ENCODE measurements at places on chromosomes 7 and 10.

DNA sequence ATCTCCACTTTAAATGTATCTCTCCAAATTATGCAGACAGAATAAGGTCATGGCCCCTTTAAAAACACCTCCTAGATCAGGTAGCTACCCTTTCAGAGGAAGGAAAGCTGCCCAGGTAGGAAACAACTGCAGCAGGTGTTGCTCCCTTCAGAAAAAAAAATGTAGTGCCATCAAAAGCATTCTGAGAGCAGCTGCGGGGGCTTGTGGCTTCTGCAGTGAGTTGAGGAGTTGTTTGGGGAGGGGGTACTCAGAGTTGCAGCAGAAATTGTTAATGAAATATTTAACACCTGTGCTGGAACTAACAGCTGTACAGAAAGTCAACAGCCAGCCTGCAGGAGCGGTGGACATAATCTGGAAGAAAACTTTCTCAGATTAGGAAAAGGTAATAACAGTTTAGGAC, 24.0 kb downstream of the CDHR3 start:
- no peak for DNase-seq

DNA sequence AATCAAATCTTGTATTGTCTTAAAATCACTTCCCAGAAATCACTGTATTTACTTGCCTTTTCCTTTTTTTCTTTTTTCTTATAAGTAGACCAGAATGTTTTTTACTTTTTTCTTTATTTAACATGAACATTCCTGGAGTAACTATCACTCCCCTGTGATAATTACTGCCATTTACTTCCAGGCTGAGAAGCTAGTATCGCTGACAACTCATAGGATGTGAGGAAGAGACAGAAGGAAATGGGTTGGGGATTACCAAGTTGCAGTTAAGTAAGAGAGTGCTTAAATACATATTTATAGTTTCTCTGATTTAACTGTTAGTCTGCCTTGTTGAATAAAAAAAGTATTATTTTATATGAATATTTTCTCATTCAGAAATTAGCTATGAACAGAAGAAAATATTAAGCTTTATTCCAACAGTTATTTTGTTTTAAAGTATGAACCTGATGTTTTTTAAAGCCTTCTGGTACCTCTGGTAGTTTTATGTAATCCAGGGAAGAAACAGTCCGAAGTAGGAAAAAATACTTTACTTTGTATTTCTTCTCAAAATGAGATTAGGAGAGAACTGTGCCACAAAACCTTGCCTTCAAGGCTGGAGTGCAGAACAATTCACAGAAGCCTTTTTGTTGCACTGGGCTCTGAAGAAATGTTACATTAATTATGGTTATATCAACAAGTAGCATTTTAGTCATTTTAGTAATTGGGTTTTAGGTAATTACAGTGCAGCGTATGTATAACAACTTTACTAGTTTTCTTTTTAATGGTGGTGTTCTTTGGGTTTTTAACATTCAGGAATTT, 72.8 kb downstream of the SHOC2 start:
- DNase-seq: no peak

GRCh38 chr7:132733860-132734259, 157.6 kb upstream of the PLXNA4 start:
- DNase-seq: no peak

DNA sequence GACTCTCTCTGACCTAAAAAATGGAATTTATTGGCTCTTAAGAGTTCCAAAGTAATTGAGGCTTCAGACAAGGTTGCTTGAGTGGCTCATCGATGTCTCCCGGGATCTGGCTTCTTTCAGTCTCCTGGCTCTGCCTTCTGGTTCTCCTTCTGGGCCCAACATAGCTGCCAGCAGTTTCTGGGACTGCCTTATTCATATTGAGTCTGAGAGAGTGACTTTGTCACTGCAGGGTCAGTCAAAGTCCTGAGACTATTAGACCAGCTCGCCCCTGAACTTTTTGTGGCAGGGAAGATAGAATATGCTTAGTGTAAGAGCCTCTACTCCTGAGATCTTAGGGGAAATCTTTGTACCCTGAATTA, 94.0 kb downstream of the MMRN2 start:
- DNase-seq: no peak

GRCh38 chr7:158472596-158472995, 115.0 kb downstream of the PTPRN2 start:
- DNase-seq: no peak

DNA sequence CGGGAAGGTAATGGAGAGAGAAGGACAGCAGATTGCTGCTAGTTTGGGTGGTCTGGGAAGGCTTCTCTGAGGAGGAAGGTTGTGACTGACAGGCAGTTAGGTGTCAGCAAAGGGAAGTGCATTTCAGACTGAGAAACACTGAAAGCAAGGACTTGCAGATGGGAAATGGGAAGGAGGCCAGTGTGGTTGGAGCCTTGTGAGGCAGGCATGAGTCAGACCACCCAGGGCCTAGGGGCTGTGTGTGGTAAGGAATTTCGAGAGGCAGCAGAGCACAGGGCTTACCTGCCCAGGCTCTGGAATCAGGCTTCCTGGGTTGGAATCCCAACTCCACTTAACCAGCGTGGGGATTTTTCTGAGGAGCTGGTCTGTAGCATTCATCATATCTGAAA, 53.5 kb downstream of the NRF1 start:
- DNase-seq: no peak

- no peak for DNase-seq
Observed at GRCh38 chr10:132634241-132634946, 96.8 kb downstream of the INPP5A start.

GRCh38 chr10:33291053-33291592, 43.3 kb downstream of the NRP1 start:
- DNase-seq: no peak

- no peak for DNase-seq
Observed at GRCh38 chr10:33133557-33133956, 175.5 kb upstream of the ITGB1 start.

DNA sequence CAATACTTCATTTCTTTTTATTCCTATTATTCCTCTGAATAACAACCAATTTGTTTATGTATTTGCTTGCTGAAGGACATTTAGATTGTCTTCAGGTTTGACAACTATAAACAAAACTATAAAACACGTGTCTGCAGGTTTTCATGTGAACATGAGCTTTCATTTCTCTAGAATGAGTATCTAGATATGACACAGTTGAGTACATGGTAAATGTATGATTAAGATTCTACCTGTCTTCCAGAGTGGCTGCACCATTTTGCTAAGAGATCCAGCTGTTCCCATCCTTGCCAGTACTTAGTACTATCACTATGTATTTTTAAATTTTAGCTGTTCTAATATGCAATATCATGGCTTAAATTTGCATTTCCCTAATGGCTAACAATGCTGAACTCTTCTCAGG, 10.1 kb downstream of the MCMBP start:
- no peak for DNase-seq
